ENCODE measurements at places on chromosomes 11 and 22.
A peak's percentile ranks its signal among the peaks of the same experiment; 100 is the strongest.

- DNase-seq: no peak
These were observed 50.3 kb downstream of the GRAMD1B start for GRCh38 chr11:123480290-123480815.

GRCh38 chr11:16082095-16083055 lies 274.0 kb downstream of the SOX6 start:
- peak; percentile 38 for DNase-seq

DNA sequence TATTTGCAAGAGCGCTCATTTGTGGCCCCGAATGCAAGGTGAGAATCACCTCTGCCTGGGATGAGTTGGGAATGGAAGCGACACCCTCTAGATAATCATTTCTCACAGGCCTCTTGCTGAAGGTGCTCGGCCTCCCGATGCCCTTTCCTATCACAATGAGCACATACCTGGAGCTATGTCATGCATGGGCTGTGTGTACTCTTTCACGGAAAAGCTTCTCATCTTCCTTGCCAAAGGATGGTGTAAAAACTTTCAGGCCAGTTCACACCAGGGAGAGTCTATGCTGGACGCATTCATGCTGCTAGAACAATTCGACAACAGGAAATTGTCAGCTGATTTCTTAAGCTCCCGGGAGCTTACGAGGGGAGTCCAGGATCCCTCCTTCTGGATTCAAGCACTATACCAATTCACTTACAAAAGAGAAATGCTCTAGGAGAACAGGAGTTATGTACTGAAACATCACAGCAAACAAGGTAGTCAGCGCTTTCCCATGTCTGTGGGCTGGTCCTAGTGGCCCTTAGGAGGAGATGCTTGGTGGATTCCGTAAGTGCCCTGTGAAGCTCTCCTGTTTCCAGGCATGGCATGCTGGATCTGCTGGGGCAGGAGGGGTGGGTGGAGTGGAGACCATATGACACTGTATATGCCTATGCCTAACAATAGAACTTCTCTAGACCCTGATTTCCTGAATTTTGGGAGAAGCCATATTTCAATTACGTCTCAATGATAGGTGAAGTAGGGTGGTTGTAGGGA lies 53.1 kb upstream of the B3GAT1 start:
- DNase-seq: no peak

DNA sequence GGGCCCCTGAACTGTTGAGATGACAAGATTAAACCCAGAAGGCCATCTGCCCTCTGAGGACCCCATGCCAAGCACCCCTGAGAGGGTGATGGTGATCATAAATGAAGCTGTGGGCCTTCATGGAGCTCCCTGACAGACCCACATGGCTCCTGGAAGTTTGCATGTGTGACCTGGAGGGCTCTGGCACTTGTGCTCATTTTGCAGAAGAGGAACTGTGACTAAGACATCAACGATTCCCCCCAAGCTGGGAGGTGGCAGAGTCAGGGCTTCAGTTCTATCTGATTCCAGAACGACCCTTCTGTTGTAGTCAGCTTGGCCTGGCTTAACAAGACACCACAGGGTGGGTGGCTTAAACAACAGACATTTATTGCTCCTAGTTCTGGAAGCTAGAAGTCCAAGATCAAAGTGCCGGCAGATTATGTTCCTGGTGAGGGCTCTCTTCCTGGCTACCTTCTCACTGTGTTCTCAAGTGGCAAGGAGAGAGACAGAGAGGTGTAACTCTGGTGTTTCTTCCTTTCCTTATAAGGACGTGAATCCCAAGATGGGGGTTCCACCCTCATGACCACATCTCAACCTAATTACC lies 46.4 kb upstream of the CD82 start:
- no peak for DNase-seq

GRCh38 chr11:57358543-57358961 lies 20.4 kb downstream of the P2RX3 start:
- DNase-seq: no peak

All from NCI-H1092 (cell line).